ENCODE measurements at places on chromosomes 7 and 10. TPM values are rescaled to one million over a fixed set of nuclear protein-coding genes. Genes with fewer than 3 reads are reported as not detected.

- no peak for DNase-seq
Measured at GRCh38 chr7:148850564-148850963, 33.5 kb downstream of the EZH2 start.

- no peak for DNase-seq
Measured at GRCh38 chr7:149414171-149414570, 46.7 kb downstream of the ZNF777 start.

- peak; percentile 25 for DNase-seq
Measured at GRCh38 chr7:40674316-40674715, 539.5 kb downstream of the SUGCT start.

- DNase-seq, result no peak
Measured at GRCh38 chr10:59829601-59830000, 76.3 kb upstream of the MRLN start.

- DNase-seq, result no peak
Measured at GRCh38 chr7:8386926-8387550, 46.4 kb upstream of the NXPH1 start.

DNA sequence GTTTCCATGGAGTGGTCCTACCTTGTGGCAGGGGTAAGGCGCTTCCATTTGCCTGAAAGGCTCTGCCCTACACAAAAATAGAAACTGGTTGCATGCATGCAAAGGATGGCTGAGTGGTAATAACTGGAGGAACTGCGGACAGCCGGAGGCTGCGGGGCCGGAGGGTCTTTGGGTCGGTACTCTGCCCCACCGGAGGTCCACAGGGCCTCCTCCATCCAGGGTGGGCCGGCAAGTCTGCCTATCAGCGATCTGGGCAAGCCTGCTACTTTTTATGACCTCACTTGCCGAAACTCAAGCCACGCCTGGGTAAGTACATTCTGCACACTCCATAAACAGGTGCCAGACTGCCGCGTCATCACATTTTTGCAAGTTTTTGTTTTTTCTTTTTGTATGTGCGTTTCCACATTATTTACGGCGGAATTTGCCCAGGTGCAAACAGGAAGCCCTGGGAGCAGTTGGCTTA, 30.0 kb downstream of the TACC2 start:
- DNase-seq, result no peak

ARHGAP19 gene
- 9.8 TPM for total RNA-seq

- DNase-seq, result no peak
Measured at GRCh38 chr7:148147438-148147837, 443.1 kb upstream of the C7orf33 start.

DNA sequence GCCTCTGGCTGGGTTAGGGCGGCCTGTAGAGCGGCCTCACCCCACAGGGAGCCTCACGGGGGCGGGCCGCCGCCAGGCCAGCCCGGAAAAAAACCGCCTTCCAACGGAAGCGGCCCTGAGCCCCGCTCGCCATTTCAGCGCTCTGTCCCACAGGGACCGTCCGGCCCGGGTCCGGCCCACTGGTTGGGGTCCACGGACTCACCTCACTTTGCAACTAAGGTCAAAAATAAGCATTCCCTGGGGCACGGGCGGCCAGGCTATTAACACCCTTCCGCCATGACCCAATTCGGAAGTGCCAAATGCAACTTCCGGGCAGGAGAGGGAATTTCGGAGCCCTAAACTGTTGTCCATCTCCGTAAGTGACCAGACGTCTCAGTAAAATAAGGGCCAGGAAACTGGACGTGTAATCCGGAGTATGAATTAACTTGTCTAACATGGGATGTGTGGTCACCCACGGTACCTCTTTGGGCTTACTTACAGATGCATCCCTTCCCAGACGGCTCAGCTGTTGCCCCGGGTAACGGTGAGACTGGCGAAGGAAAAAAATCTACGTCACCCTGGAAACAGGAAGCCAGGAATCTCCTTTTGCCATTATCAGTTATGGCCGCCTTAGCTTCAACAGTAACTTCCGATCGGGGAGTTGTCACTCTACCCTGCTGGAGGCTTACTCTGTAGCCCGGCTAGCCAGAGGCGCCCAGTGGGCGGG, at the start of gene BBIP1:
Gene BBIP1 (minus strand): TSS at position 538 of the 706 bp plus-strand sequence. CDS start 1,023 bp downstream, outside the sequence.
- peak; percentile 100 for DNase-seq

LRGUK gene
- 0.82 TPM for total RNA-seq

- no peak for DNase-seq
Measured at GRCh38 chr10:59807629-59808620, 54.7 kb upstream of the MRLN start.

DNA sequence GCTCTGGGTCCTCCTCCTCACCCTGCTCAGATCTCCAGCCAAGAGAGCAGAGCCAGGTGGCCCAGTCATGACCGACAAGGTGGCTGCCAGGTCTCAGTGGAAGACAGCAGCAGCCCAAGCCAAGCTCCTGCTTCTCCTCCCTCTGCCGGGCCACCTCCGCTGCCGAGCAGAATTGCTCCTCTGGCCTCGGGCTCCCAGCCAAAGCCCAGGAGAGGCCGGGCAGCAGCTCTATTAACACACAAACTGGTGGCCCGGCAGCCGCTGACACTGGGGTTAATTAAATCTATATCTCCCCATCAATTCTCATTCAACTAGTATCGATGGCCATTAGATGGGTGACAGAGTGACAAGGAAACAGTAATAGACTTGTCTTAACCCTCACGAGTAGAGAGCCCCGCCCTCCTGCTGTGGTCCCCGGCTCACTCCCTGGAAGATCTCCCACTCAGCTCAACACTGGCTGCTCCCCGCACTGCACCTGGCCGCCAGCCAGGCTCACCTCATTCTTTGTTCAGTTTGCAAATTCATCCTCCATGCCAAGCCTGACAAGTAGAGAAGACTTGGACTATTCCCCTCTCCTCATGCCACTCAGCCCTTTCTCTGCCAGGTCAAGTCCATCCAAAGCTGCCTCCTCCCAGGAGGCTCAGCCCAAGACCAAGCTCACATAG, 74.1 kb upstream of the UNC5B start:
- DNase-seq, result no peak

GRCh38 chr7:130219871-130220270, 12.2 kb downstream of the SSMEM1 start:
- no peak for DNase-seq

STRIP2 gene
- total RNA-seq, result 6.9 TPM

GNGT1 gene
- total RNA-seq, result not detected

- DNase-seq, result no peak
Measured at GRCh38 chr7:91251877-91252276, 12.4 kb upstream of the FZD1 start.

JAKMIP3 gene
- 1.1 TPM for total RNA-seq

- DNase-seq, result no peak
Measured at GRCh38 chr10:5524641-5525560, at the start of gene CALML3. CALML3 (plus strand) TSS chr10:5524961; CDS start chr10:5525086, 125 bp downstream.

TAS2R41 gene
- total RNA-seq, result not detected

ACHE gene
- 0.16 TPM for total RNA-seq

DNA sequence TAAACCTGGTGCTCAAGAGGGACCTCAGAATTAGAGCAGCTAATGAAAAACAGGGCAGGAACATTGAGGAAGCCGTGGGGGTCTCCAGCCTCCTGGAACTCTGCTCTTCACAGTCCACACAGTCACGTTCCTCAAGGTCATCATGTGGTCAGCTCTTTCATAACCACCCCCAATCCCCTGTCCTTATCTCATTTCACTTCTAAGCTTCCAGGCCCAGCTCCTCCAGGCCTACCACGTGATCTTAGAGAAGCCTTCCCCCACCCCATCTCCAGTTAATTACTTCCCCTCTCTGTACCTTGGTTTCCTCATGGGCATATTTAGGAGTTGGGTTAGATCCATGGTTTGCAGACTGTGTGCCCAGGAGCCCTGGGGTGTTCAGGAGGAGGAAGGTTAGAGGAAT, 106.4 kb upstream of the TCF7L2 start:
- DNase-seq, result no peak

Measured in fibroblast of the aortic adventitia (primary cell).